ENCODE measurements at places on chromosomes 2 and 18. TPM values are rescaled to one million over a fixed set of nuclear protein-coding genes. Genes with fewer than 3 reads are reported as not detected.

DNA sequence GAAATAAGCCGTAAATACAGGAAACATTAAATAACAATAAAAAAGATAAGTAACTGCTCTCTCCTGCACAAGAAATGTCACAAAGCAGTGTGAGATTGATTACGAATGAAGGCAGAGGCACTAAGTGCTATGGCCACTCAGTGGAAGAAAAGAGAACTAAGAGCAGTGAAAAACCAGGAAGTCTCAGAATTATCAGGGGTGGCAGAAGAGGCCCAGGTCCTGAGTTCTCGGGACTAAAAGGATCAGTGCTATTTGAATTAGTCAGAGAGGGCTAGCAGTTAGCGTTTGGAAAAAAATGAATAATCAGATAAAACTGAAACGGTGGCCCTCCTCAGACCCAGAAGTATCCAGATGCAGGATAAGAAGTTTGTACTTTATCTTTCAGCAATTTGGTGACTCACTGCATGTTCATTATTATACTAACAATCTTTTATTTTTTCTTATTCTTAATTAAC, 367.1 kb downstream of the ZEB2 start:
- H3K36me3 ChIP-seq: no peaks in the 10 kb centered on the region
- no peak overlapping the region for H3K4me3 ChIP-seq
- H3K27ac ChIP-seq: no peak overlapping the region
- DNase-seq: peak; percentile 39
- H3K27me3 ChIP-seq: no peaks in the 10 kb centered on the region
- no peaks in the 10 kb centered on the region for H3K4me1 ChIP-seq

DNA sequence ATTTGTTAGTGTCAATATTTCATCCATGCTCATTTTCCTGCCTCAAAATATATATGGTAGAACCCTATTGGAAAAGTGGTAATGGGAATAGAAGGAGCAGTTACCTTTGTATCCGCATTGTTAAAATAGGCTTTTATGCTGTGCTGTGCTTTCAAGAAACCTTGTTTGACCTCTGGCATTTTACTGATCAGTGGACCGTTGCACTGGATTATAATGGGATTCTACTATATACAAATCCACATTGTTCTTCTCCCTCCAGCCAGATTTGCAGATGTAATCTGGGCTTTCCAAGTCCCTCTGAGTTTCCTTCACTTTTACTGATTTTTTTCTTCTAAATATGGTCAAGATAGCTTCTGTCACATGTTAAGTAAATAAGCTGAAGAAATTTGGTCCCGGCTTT, 23.3 kb upstream of the FAM237A start:
- no peaks in the 10 kb centered on the region for H3K27me3 ChIP-seq
- no peak overlapping the region for H3K27ac ChIP-seq
- DNase-seq: no peak
- H3K4me3 ChIP-seq: no peak overlapping the region
- peaks cover 4% of the 10 kb centered on the region for H3K4me1 ChIP-seq
- H3K36me3 ChIP-seq: no peaks in the 10 kb centered on the region

GRCh38 chr2:219058541-219059374, 2.0 kb downstream of the IHH start:
- no peaks in the 10 kb centered on the region for H3K4me1 ChIP-seq
- no peak overlapping the region for H3K4me3 ChIP-seq

DNA sequence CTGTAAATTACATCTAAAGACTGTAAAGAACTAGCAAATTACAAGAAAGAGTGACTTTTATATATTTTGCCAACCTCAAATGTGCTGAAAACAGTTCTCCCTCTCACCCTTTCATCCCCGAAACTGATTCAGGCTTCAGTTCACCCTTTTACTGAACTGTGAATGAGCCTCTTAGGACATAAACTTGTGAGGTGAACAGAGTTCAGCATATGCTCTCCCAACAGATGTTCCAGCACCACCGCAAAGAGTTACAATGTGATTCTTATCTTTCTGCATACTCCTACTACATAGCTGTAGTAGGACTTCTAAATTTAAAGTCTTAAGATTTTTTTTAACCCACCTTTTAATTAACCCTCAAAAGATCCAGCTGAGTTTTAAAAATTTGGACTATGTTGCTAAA, 1.2 kb upstream of the ZCCHC2 start:
- H3K4me1 ChIP-seq: peaks cover 2% of the 10 kb centered on the region
- no peak for DNase-seq
- no peak overlapping the region for H3K27ac ChIP-seq
- H3K36me3 ChIP-seq: no peaks in the 10 kb centered on the region

DTNB gene
- total RNA-seq: 24.5 TPM

- peak; percentile 42 for DNase-seq
- H3K27ac ChIP-seq: no peak overlapping the region
- no peak overlapping the region for H3K4me3 ChIP-seq
- H3K36me3 ChIP-seq: no peaks in the 10 kb centered on the region
- no peaks in the 10 kb centered on the region for H3K4me1 ChIP-seq
Measured at GRCh38 chr18:7459851-7460770, 107.0 kb upstream of the PTPRM start.

SEH1L gene
- total RNA-seq: 43.8 TPM

RABL2A gene
- total RNA-seq: 22.7 TPM

SH3RF3 gene
- total RNA-seq: 9.7 TPM

DNA sequence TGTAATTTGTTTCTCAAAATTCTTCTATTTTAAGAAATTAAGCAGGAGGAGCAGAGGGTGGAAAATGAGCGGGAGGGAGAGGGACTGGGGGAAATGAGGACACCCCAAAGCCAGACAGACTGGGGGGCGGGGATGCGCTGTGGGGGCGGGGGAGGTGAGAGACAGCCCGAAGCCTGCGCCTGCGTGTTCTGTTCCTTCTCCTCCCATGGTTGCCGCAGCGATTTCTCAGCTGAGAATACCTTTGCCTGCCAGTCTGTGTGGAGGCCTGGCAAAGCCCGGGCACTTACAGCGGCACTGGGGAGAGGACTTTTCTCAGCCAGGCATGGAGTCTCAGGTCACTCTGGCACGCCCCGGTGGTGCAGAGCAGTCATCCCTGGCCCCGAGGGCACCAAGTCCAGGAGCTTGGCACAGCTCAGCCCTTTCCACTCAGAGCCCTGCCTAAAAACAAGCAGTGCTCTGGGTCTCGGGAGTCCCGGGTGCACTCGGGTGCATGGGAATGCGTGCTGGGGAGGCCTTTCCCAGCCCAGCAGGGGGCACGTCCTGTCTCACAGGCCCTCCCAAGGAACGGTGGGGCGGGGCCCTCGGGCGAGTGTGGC, 289.3 kb upstream of the HS6ST1 start:
- no peak for DNase-seq
- no peaks in the 10 kb centered on the region for H3K4me1 ChIP-seq
- no peaks in the 10 kb centered on the region for H3K27me3 ChIP-seq
- no peak overlapping the region for H3K4me3 ChIP-seq
- no peaks in the 10 kb centered on the region for H3K36me3 ChIP-seq

POTEC gene
- not detected for total RNA-seq

GRCh38 chr2:147416099-147416498, 428.7 kb upstream of the ACVR2A start:
- no peaks in the 10 kb centered on the region for H3K4me1 ChIP-seq
- no peaks in the 10 kb centered on the region for H3K36me3 ChIP-seq
- DNase-seq: no peak
- no peaks in the 10 kb centered on the region for H3K27me3 ChIP-seq
- H3K27ac ChIP-seq: no peak overlapping the region

DNA sequence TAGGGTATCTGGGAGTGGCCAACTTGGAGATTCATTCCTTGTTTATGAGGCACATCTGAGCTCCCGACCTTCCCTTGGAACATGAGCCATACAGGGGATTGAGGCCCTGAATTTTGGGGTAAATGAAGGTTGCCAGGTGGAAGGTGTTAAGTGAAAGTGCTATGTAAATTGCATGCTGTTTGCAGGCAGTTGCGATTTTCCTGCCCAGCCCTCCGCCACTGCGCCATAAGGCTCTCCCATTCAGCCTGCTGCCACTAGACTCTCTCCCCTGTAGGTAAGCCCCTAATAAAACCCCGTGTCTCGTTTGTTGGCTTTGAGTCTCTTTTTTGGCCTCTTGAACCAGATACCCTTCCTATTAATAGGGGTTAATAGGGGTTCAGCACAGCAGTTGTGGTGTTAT, 33.8 kb downstream of the PCARE start:
- no peak overlapping the region for H3K4me3 ChIP-seq
- no peaks in the 10 kb centered on the region for H3K27me3 ChIP-seq
- H3K36me3 ChIP-seq: no peaks in the 10 kb centered on the region
- no peak for DNase-seq
- H3K27ac ChIP-seq: no peak overlapping the region

DNA sequence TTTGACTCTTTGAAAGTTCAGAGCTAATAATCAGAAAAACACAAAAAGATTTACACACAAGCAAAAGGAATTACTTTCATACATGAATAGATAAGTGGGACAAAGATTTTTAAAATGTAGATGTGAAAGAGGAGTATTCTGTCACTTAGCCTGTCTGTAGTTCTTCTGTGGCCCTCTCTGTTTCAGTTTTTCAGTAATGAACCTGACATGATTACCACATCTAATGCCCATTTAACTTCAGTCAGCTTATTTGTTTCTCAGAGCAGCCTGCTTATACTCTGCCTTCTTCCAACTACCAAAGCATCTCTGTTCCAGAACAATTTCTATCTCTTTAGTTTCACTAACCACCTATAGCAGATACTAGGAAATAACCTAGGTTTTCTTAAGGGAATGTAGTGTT, 34.4 kb upstream of the ACADL start:
- H3K4me1 ChIP-seq: no peaks in the 10 kb centered on the region
- no peak overlapping the region for H3K27ac ChIP-seq
- DNase-seq: no peak
- H3K4me3 ChIP-seq: no peak overlapping the region
- H3K27me3 ChIP-seq: no peaks in the 10 kb centered on the region
- no peaks in the 10 kb centered on the region for H3K36me3 ChIP-seq

GRCh38 chr2:200158647-200159356, 147.7 kb upstream of the SPATS2L start:
- no peaks in the 10 kb centered on the region for H3K4me1 ChIP-seq
- no peak overlapping the region for H3K27ac ChIP-seq
- DNase-seq: no peak
- H3K4me3 ChIP-seq: no peak overlapping the region

- no peak overlapping the region for H3K27ac ChIP-seq
- no peaks in the 10 kb centered on the region for H3K36me3 ChIP-seq
- no peaks in the 10 kb centered on the region for H3K27me3 ChIP-seq
- peaks cover 8% of the 10 kb centered on the region for H3K4me1 ChIP-seq
Measured at GRCh38 chr2:151973901-151974199, 125.0 kb downstream of the CACNB4 start.

- DNase-seq: no peak
- no peaks in the 10 kb centered on the region for H3K36me3 ChIP-seq
- H3K4me3 ChIP-seq: no peak overlapping the region
- H3K27me3 ChIP-seq: no peaks in the 10 kb centered on the region
- no peak overlapping the region for H3K27ac ChIP-seq
Measured at GRCh38 chr18:56568986-56569385, 69.4 kb downstream of the TXNL1 start.

GRCh38 chr18:13370995-13371625, 152.6 kb downstream of the LDLRAD4 start:
- no peak for DNase-seq
- no peaks in the 10 kb centered on the region for H3K36me3 ChIP-seq
- no peaks in the 10 kb centered on the region for H3K27me3 ChIP-seq
- H3K27ac ChIP-seq: no peak overlapping the region
- no peaks in the 10 kb centered on the region for H3K4me1 ChIP-seq

ASB18 gene
- not detected for total RNA-seq

- H3K27me3 ChIP-seq: no peaks in the 10 kb centered on the region
- peaks cover 6% of the 10 kb centered on the region for H3K36me3 ChIP-seq
- no peak for DNase-seq
Measured at GRCh38 chr2:9462313-9462712, 12.0 kb upstream of the IAH1 start.

DNA sequence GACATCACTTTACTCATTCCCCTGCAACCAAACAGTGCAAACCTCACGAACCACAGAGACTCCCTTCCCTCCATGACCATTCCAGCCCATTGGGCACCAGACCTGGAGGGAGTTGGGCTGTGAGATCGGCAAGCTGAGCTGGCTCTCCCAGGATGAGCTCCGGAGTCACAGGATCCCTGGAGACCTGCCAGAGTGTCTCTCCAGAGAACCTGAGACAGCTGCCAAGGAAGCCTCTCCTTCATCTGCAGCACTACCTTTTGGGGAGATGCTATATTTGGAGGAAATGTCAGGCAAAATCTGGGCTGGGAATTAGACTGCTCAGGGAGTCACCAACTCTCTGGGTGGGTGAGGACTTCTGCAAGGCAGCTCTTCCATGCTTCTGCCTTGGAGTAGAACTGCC, 417.4 kb downstream of the TNS1 start:
- no peaks in the 10 kb centered on the region for H3K4me1 ChIP-seq
- no peak overlapping the region for H3K4me3 ChIP-seq
- H3K27ac ChIP-seq: no peak overlapping the region
- no peaks in the 10 kb centered on the region for H3K36me3 ChIP-seq

IL1F10 gene
- total RNA-seq: not detected

MARCHF4 gene
- total RNA-seq: 0.34 TPM

DNA sequence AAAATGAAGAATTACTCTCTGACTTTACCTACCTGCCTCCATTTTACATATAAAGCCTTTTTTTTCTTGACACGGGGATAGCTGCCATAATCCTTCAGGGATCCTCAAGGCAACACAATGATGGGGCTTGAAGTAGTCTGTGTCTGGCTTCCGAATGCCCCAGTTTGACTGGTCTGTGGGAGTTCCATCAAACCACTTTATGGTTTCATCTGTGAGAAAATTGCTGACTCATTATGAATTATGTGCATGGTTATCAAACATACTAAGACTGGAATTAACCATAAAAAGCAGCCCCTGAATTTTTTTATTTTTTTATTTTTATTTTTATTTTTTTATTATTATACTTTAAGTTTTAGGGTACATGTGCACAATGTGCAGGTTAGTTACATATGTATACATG, 117.5 kb downstream of the PLA2R1 start:
- no peak overlapping the region for H3K4me3 ChIP-seq
- DNase-seq: no peak
- H3K36me3 ChIP-seq: no peaks in the 10 kb centered on the region
- H3K4me1 ChIP-seq: peaks cover 18% of the 10 kb centered on the region

OTX1 gene
- 0.11 TPM for total RNA-seq

BZW1 gene
- total RNA-seq: 226 TPM

GRCh38 chr2:68889500-68889899, 18.3 kb upstream of the BMP10 start:
- H3K4me1 ChIP-seq: no peaks in the 10 kb centered on the region
- DNase-seq: no peak
- no peaks in the 10 kb centered on the region for H3K27me3 ChIP-seq
- H3K27ac ChIP-seq: no peak overlapping the region
- no peak overlapping the region for H3K4me3 ChIP-seq

DNA sequence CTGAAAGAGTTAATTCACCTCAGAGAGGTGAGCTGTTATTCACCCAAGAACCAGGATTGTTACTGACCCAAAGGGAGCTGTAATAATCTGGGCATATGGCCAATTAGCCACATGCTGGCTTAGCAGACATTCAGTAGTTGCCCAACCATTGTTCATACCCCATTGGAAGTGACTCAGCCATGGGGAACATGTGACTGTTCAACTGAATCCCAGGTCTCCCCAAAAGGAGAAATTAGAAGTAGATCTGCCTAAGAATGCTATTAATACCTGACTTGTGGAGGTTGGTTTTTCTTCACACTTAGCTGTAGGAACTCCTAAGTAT, 272.6 kb upstream of the UBE2E3 start:
- H3K27me3 ChIP-seq: no peaks in the 10 kb centered on the region
- no peaks in the 10 kb centered on the region for H3K4me1 ChIP-seq
- H3K27ac ChIP-seq: no peak overlapping the region

- H3K27me3 ChIP-seq: no peaks in the 10 kb centered on the region
- H3K4me1 ChIP-seq: no peaks in the 10 kb centered on the region
- H3K4me3 ChIP-seq: no peak overlapping the region
- DNase-seq: no peak
Measured at GRCh38 chr2:144770616-144771230, 250.8 kb upstream of the ZEB2 start.

RAB17 gene
- total RNA-seq: 44.9 TPM

CROCC2 gene
- total RNA-seq: 5.6 TPM

OSBPL1A gene
- total RNA-seq: 38.8 TPM

CNDP1 gene
- total RNA-seq: not detected
